Left colon (tissue), 2 donors: ENCODE measurements at places on chromosomes 7 and 10.

- DNase-seq, result no peak
Observed at GRCh38 chr7:12731214-12731656, 43.8 kb downstream of the ARL4A start.

DNA sequence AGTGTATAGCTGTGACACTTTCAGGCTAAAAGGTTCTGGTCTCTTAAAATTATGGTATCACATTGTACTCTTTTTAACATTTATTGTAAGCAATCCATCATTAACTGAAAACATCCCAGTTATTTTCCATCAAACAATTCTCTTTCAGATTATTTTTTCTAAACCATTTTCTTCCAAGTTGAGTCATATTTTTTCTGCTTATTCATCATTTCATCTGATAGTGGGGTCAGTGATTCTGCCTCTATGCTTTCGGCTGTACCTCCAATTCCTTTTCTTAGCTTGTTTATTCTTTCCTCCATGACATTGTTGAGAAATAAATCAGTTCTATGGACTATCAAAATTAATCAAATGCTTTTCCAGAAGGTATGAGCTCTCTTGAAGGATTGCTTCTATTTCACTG lies 609 bp upstream of the PNLIP start:
- no peak for DNase-seq

- DNase-seq, result no peak
Observed at GRCh38 chr10:43109671-43110249, 28.5 kb upstream of the CSGALNACT2 start.

DNA sequence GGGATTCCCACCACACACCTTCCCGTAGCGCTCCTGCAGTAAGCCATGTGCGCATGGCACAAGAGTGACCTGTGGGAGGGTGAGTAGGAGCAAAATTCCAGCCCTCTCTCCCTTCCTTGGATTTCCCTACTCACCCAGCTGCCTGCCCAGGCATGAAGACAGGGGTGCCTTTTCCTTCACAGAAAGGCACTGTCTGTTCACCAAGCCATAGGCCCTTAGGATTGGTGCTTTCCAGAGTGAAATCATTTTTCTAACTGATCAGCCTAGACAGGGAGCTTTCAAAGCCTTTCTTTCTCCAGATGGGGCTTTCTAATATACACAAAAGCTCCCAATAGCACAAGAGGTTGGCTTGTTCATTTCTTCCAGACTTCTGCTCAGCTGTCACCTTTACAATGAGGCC lies 79.7 kb downstream of the CTTNBP2 start:
- DNase-seq, result no peak

DNA sequence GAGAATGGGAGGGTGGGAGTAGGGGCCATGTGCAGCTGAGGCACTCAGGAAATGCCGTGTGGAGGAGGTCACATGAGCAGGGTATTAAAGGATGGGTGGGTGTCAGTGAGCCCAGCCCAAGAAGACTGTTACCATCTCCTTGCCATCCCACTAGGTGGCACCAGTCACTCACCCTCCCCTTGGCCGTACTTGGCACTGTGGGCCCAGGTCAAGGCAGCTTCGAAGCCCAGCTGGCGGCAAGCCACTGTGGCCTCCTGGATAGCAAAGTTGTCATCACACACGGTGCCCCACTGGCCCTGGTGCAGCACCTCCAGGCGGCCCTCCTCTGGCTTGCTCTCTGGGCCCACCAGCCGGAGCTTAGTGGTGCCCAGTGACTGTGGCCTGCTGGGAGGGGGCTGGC lies 5.4 kb downstream of the LOXL4 start:
- no peak for DNase-seq

DNA sequence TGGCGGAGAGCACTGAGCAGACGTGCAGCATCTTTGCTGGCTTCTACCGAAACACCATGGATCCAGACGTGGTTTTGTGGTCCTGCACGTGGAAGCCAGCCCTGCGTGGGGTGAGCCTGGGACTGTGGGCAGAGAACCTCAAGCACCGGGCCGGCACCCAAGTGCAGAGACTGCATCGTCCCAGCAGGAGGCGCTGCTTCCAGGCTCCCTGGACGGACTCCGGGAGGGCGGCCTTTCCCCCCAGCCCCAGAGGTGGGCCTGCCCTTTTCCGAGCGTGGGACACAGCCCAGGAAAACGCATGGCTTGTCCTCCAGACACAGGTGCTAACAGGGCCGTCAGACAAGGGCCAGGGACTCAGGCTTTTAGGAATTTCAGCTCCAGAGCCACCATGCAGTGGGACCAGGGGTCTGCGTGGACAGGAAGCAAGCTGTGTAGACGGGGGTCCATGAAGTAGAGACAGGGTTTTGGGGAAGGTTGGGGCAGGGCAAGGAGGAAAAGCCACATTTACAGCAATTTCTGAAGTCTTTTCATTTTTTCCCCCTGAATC lies 303.9 kb downstream of the WDR37 start:
- no peak for DNase-seq

DNA sequence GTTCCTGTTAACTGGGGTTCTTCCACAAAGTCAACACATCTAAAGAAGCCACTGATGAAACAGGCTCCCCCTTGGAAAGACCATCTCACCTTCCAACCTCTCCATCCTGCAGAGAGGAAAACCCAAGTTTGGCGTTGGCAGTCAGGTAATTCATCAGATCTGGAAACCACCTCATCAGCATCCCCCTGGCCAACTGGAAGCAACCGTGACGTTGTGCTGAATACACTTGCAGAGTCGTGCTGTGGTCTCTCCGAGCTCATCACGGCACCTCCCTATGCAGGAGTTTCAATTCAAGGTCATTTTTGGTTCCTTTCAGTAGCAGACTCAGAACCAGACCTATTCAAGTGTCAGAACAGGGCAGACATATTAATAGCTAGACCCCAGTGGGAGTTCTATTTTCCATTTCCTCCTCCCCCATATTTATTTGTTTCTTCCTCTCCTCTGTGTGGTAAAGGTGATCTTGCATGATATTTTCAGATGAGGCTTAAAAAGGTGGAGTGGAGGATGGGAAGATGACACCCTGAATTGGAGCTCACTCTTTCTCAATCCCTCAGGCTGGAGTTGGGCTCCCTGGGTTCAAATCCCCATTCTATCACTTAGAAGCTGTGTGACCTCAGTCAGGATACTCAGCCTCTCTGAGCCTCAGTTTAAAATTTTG lies 149.1 kb upstream of the ADO start:
- DNase-seq, result no peak

DNA sequence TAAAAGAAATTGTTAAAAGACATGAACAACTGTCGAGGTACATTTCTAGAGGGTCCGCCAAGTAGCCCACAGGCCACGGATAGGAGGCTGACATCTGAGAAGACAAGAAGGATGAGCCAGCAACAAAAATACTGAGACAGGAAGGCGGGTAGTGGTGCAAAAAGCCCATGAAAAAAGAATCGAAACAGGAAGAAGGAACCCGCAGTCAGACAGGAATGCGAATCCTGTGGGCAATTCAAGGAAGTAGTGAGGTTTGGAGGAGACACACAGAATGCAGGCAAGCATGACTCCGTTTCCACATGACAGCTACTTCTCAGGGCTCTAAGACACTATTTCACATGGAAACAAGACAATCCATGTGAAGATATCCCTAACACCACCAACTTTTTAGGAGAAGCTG lies 125.2 kb downstream of the DOCK4 start:
- DNase-seq, result peak; percentile 25

DNA sequence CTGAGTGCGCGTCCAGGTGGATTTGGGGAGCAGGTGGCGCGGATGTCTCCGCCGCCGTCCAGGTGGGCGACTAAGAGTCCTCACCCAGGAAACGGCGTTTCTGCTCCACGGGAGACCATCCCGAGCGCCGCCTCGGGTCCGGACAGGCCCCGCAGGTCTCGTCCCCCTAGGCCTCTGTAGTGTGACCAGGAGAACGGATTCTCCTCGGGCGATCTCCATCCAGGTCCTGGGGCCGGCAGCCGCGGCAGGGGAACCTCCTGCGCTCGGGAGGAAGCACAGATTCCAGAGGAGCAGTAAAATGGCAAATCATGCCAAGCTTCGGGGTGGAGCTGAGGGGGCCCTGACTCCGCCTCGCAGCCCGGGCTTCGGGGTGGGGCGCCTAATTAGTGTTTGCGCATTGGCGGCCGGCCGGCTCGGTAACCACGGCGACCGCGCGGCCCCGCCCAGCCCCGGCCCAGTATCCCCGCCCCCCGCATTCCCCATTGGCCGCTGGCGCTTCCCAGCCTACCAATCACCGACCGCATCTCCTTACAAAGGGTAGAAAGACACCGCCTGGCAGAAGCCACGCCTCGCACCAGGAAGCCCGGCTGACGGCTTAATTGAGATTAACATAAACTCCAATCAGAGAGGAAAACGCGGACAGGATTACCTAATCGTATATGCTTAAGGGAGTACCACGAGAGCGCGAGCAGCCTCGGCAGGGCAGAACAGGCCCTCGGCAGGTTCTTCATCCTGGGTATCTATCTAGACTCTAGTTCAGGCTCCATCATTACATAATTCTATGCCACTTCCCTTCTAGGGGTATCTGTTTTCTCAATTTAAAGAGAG lies 168.6 kb downstream of the ARHGAP12 start:
- DNase-seq, result peak; percentile 98

DNA sequence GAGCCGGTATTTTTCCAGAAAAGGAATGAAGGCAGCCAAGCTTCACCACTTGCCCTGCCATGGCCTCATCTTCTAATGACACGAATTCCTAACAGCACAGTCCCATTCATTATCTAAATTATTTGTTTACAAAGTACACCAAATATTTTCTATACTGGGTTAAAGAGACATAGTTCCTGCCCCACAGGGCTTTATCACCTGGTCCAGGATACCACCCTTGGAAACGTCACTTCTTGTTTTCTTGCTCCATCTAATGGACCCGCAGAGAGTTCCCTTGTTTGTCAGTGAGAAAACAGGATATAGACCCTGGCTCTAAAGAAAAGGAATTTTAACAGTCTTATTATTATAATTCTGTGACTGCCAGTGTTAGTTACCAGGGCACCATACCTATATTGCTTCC lies 1165.4 kb downstream of the GATA3 start:
- no peak for DNase-seq

DNA sequence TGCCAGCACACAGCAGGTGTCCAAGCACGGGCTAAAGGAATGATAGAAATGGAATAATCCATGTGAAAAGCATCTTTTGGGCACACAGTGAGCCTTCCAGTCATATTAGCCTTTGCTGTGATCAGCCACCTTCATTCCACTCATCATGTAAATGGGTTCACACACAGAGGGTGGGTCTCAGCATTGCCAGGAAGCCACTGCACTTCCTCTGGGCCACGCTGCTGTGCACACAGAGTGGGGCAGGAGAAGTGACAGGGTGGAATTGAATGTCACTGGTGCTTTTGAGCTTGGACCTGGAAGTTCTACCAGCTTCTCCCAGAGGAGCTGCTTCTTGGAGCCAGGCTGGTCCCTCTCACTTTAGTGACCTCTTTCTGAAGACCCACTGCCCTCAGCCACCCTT lies 203.5 kb downstream of the USP6NL start:
- DNase-seq, result no peak

DNA sequence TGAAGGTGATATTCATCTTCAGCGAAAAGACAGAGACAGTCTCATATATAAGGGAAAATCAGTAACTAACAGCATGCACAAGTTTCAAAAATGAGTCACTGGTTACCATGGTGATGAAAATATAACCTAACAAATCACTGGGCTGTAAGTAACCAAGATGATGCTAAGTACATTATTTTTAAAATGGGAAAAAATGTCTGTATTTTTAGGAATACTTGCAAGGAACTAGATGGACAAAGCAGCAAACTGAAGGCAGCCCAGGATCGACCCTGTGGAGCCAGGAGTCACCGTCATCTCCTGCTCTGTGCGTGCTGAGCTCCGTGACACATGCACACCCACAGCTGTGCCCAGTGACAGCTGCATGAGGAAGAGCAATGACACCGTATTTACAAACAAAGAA lies 137.3 kb downstream of the ELMO1 start:
- DNase-seq, result peak; percentile 21

DNA sequence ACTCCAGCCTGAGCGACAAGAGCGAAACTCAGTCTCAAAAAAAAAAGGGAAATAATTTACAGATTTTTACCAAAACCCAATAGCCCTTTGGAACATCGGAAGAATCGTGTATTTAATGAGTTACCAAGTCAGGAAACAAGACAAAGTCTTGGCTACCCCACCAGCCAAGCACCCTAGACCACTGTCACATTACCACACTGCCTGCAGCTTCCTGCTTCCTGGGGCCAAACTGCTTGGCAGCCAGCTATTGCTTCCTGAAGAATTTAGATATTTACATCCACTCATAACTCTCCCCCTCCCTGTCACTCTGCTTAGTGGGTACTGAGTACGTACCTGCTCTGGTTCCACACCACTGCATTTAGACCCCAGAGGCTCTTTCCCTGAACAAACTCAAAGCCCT lies 14.1 kb upstream of the TNPO3 start:
- DNase-seq, result no peak

DNA sequence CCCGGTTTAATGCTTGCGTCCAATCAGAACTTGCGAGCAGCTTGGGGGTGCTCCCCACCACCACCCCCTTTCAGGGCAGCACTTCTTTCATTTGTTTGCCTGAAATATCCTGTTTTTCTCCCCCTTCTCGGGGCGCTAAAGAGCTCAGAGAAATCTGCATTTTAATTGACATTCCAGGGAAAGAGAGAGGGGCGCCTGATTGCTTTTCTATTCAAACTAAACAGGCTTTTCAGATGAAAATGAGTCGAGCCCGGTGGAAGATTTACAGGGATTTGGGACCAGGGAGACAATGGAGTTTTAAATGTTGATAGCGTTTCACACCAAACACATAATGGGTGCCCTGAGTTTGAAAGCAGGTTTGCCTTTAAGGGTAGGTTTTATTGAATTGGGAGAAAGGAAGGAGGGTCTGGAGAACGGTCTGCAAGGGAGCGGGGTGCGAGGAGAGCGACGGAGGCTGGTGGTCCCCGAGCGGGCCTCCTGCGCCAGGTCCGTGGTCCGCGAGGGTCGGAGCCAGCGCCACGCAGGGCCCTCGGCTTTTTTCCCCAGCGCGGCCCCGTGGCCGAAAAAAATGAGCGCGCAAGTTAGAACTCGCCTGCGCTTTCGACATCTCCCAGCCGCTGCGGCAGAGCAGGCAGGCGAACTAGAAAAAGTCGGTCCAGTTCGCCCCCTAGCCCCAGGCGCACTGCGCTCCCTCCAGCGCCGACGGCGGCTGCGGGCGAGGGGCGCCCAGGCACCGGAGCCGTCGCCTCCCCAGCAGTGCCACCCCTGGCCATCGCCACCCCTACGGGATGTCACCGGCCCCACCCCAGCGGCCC lies 1.3 kb downstream of the FGFR2 start:
- DNase-seq, result peak; percentile 63

GRCh38 chr7:151395036-151395367 lies 14.8 kb downstream of the WDR86 start:
- no peak for DNase-seq

DNA sequence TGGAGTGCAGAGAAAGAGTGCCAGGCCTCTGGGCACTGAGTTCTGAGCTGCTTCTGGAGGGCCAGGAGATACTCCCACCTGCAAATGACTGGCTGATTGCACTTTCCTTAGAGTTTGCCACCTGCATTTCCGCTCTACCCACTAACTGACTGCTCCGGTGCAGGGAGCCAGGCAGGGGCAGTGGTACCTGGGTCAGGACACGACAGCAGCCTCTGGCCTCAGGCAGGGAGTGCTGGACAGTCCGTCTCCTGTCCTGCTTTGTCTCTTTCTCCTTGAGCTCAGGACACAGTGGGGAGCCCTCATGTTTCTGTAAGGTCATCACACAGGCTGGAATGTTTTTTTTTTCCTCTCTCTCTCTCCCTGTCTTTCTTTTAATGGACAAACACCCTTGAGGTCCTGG lies 252.0 kb downstream of the DPP6 start:
- DNase-seq, result no peak
